Heart right ventricle (tissue), 16 donors: ENCODE measurements at places on chromosomes 1 and 21. TPM values are rescaled to one million over a fixed set of nuclear protein-coding genes. Genes with fewer than 3 reads are reported as not detected.

STIL gene
- 0.37 TPM for polyA plus RNA-seq

DNA sequence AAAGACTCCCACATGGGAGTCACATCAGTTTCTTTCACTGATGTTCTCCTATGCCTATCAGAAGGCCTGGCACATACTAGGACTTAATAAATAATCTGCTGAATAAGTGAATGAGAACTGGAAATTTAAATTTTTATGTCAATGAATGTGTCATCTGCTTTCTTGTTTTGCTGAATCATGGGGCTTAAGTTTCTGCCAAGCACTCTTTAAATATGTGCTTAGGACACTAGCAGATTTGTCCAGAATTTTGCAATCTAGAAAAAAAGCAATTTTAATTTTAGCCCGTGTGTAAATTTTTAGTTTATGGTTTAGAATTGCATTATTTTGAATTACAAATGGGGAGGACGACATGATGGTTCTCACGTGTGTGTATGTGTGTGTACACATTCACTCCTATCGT is 803.1 kb downstream of the USP25 start:
- no peak for DNase-seq
- H3K4me3 ChIP-seq, result no peak overlapping the region
- no peaks in the 10 kb centered on the region for H3K27me3 ChIP-seq
- H3K4me1 ChIP-seq, result no peaks in the 10 kb centered on the region
- H3K36me3 ChIP-seq, result no peaks in the 10 kb centered on the region
- H3K27ac ChIP-seq, result peak overlapping the region; percentile 90

GRCh38 chr1:8219530-8219929 is 98.4 kb upstream of the SLC45A1 start:
- peak overlapping the region; percentile 72 for H3K27ac ChIP-seq
- H3K4me1 ChIP-seq, result peaks cover 9% of the 10 kb centered on the region
- H3K27me3 ChIP-seq, result no peaks in the 10 kb centered on the region
- H3K4me3 ChIP-seq, result no peak overlapping the region

DNA sequence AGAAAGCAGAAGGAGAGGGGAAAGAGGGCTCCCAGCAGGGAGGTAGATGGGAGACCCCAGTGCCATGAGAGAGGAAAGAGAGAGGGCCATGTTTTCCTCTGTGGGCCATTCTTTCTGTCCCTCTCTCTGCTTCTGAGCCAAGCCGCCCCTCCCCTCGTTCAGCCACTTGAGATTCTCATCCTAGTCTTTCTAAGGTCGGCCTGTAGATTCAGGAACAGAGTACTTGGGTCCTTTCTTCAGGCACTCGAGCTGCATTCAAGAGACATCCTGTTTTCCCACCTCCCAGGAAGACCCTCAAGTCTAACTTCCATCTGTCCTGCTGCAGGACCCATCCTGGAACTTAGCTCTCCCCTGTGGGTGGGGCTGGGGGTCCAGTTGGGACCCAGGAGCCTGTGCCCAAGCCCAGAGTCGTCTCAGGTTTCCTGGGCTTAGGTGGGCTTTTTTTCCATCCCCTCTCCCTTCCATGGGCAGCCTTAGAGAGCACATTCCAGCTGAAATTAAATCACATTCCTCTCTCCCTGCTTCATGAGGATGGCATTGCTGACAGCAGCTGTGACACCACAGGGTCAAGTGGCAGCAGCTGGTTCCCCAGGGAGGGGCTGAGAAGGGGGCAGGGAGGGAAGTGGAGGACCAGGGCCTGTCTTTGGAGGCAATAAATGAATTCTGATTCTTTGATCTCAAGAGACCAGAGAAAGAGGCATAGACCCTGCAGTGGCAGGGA is 13.0 kb downstream of the NES start:
- peaks cover 100% of the 10 kb centered on the region for H3K4me1 ChIP-seq
- no peaks in the 10 kb centered on the region for H3K36me3 ChIP-seq
- no peaks in the 10 kb centered on the region for H3K27me3 ChIP-seq
- no peak for DNase-seq
- H3K27ac ChIP-seq, result peak overlapping the region; percentile 99
- no peak overlapping the region for H3K4me3 ChIP-seq

DNA sequence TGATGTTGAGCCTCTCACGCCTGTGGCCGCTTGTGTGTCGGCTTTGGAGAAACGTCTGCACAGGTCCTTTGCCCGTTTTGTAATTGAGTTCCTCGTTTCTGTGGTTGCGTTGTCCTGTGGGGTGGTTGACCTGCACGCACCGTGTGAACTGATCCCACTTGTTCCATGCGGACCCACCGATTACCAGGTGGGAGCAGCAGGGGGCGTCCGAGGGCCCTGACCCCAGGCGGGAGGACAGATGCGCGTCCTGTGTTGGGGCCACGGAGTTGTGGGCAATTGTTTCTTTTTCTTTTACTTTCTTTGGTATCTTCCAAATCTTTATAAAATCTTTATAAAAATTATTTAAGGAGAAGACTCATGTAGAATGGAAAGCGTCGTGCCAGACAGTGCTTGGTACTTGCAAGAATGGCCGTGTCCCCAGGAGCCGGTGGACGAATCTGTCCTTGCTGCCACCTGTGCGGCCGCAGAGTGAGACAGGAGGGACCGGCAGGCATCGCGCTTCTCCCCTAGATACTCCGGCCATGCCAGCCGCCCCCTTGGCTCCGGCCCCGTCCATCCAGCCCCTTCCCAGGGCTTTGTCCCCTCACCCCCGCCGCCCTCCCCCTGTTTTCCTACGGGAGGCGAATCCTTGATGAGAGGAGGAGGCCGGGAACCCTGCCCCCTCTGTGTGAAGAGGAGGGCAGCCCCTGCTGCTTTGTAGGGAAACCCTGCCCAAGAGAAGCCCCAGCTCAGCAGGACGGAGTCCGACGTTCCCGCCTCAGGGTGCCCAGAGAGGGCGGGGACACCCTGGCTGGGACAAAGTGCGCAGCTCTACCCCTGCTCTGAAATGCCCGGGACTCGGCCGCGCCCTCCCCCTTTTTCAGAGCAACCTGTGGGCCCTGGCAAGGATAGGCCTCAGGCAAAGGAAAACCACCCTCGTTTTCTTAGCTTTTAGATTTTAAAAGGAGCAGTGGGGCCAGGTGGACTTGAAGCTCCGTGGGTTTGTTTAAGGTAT is 41.7 kb downstream of the PRKCZ start:
- H3K36me3 ChIP-seq, result no peaks in the 10 kb centered on the region
- no peak overlapping the region for H3K27ac ChIP-seq
- no peaks in the 10 kb centered on the region for H3K4me1 ChIP-seq
- H3K27me3 ChIP-seq, result no peaks in the 10 kb centered on the region
- no peak overlapping the region for H3K4me3 ChIP-seq

GRCh38 chr1:11918799-11919519 is 7.3 kb downstream of the KIAA2013 start:
- H3K4me3 ChIP-seq, result no peak overlapping the region
- H3K27me3 ChIP-seq, result no peaks in the 10 kb centered on the region
- DNase-seq, result peak; percentile 78

GRCh38 chr1:170273291-170274130 is 127.8 kb downstream of the NTMT2 start:
- peak overlapping the region; percentile 51 for H3K27ac ChIP-seq
- no peaks in the 10 kb centered on the region for H3K36me3 ChIP-seq
- H3K4me3 ChIP-seq, result no peak overlapping the region
- peak; percentile 54 for DNase-seq
- H3K27me3 ChIP-seq, result no peaks in the 10 kb centered on the region
- H3K4me1 ChIP-seq, result peaks cover 6% of the 10 kb centered on the region

DNA sequence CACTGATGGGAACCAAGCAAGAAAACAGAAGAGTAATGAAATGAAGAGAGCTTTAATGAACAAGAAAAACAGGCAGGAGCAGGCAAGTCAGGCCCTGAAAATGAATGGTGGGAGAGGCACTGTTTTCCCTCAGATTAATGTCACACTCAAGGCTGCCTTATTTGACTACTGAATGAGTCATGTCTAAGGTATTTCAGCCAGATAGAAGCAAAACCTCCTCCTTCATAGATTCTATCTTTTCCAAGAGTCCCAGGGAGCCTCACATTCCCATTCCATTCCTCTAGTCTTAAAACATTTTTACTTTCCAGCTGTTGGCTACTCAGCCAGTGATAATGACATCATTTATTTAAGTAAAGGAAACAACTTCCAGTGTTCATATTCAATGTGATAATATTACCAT is 228.4 kb upstream of the NRIP1 start:
- H3K27ac ChIP-seq, result no peak overlapping the region
- H3K36me3 ChIP-seq, result no peaks in the 10 kb centered on the region
- H3K4me1 ChIP-seq, result no peaks in the 10 kb centered on the region

DNA sequence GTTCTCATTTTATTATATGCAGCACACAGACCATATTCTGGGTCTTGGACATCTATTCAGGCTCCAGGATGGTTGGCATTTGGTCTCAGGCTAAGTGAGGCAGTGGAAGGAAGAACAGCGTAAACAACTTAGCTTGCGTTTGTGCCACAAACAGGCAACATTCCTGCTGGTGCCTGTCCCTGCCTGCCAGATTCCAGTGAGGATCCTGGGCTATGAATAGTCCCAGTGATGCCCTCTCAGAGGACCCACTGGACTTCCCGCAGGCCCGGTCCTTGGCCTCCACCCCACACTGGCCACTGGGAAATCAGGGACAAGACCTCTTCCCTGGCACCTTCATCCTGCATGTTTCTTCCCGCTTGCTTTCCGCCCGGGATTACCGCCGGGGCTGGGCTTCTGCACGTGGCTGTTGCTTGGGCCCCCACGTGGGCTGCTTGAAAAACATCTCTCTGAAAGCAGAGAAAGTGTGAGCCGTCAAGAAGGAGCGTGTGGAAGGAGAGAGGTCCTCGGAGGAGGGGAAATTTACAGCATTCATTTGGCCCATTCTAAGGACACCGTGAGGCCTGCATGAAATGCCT is 145.1 kb upstream of the WNT4 start:
- no peaks in the 10 kb centered on the region for H3K4me1 ChIP-seq
- no peaks in the 10 kb centered on the region for H3K27me3 ChIP-seq
- no peaks in the 10 kb centered on the region for H3K36me3 ChIP-seq
- no peak overlapping the region for H3K27ac ChIP-seq
- no peak for DNase-seq

- H3K27me3 ChIP-seq, result no peaks in the 10 kb centered on the region
- no peak for DNase-seq
- H3K4me1 ChIP-seq, result no peaks in the 10 kb centered on the region
- no peak overlapping the region for H3K27ac ChIP-seq
Measured at GRCh38 chr21:46465651-46466050, 7.0 kb downstream of the DIP2A start.

CFAP74 gene
- polyA plus RNA-seq, result not detected

GRCh38 chr1:51218570-51218969 is 17.5 kb upstream of the RNF11 start:
- H3K27ac ChIP-seq, result no peak overlapping the region
- no peaks in the 10 kb centered on the region for H3K27me3 ChIP-seq
- DNase-seq, result no peak
- no peaks in the 10 kb centered on the region for H3K36me3 ChIP-seq

GRCh38 chr1:147676311-147677085 is 6.2 kb upstream of the ACP6 start:
- no peak for DNase-seq
- H3K36me3 ChIP-seq, result no peaks in the 10 kb centered on the region
- H3K4me3 ChIP-seq, result no peak overlapping the region
- no peaks in the 10 kb centered on the region for H3K27me3 ChIP-seq
- no peaks in the 10 kb centered on the region for H3K4me1 ChIP-seq

GRCh38 chr1:160581961-160582360 is 2.7 kb upstream of the CD84 start:
- H3K36me3 ChIP-seq, result no peaks in the 10 kb centered on the region
- no peak overlapping the region for H3K27ac ChIP-seq
- no peak overlapping the region for H3K4me3 ChIP-seq
- H3K27me3 ChIP-seq, result no peaks in the 10 kb centered on the region
- H3K4me1 ChIP-seq, result no peaks in the 10 kb centered on the region

CELA2A gene
- polyA plus RNA-seq, result 0.09 TPM

SPRR2A gene
- polyA plus RNA-seq, result not detected

GRCh38 chr1:238950784-238951183 is 435.6 kb upstream of the CHRM3 start:
- H3K4me1 ChIP-seq, result no peaks in the 10 kb centered on the region
- no peak overlapping the region for H3K4me3 ChIP-seq
- no peaks in the 10 kb centered on the region for H3K36me3 ChIP-seq
- no peak overlapping the region for H3K27ac ChIP-seq

GBP5 gene
- polyA plus RNA-seq, result 0.39 TPM

DNA sequence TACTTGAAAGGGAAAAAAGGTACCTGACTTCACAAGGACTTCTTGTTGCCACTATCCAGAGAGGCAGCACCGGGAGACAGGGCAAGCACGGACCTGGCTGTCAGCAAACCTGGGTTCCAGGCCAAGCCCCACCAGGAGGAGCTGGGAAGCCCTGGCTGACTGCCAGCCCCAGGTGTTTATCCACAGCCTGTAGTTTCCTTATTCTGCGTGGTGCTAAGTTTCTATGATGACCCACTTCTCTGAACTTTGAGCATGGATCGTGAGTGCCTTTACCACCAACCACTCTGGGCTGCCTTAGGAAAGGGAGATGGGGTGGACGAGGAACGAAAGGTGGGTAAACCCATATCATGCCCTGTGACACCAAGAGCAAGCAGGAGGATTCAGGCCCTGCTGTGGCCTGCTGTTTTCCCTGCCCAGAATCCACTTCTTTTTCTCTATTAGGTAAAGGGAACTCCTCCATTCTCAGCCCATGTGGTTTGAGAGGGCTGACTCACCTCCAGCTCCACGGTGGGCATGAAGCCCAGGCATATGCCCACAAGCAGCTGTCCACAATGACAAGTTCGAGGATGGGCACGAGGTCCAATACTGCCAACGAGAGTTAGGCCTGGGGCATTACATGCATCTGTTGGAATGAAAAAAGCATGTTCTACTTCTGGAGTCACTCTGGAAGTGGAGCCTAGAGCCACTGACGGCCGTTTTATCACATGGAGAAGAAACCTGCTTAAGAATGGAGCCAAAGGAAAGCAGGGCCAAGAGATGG is 20.3 kb downstream of the TSPAN2 start:
- DNase-seq, result no peak
- no peak overlapping the region for H3K27ac ChIP-seq
- H3K36me3 ChIP-seq, result no peaks in the 10 kb centered on the region
- no peaks in the 10 kb centered on the region for H3K27me3 ChIP-seq

GRCh38 chr1:16302709-16303627 is 49.3 kb downstream of the FBXO42 start:
- no peak overlapping the region for H3K4me3 ChIP-seq
- H3K4me1 ChIP-seq, result peaks cover 14% of the 10 kb centered on the region
- H3K36me3 ChIP-seq, result peaks cover 94% of the 10 kb centered on the region
- no peak for DNase-seq

- no peak for DNase-seq
- H3K36me3 ChIP-seq, result no peaks in the 10 kb centered on the region
- no peak overlapping the region for H3K4me3 ChIP-seq
Measured at GRCh38 chr1:35524106-35524505, 33.1 kb downstream of the KIAA0319L start.

DNA sequence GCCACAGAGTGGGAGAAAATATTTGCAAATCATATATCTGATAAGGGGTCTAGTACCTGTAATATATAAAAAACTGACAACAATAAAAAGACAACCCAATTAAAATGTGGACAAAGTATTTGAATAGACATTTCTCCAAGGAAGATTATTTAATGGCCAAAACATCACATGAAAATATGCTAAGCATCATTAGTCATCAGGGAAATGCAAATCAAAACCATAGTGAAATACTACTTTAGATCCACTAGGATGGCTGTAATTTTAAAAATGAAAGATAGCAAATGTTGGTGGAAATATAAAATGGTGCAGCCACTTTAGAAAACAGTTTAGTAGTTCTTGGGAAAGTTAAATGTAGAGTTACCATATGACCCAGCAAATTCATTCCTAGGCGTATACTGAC is 118.7 kb upstream of the KIF26B start:
- DNase-seq, result no peak
- H3K4me3 ChIP-seq, result no peak overlapping the region
- no peaks in the 10 kb centered on the region for H3K36me3 ChIP-seq
- no peaks in the 10 kb centered on the region for H3K27me3 ChIP-seq
